ENCODE measurements at places on chromosomes 13 and 19.

DNA sequence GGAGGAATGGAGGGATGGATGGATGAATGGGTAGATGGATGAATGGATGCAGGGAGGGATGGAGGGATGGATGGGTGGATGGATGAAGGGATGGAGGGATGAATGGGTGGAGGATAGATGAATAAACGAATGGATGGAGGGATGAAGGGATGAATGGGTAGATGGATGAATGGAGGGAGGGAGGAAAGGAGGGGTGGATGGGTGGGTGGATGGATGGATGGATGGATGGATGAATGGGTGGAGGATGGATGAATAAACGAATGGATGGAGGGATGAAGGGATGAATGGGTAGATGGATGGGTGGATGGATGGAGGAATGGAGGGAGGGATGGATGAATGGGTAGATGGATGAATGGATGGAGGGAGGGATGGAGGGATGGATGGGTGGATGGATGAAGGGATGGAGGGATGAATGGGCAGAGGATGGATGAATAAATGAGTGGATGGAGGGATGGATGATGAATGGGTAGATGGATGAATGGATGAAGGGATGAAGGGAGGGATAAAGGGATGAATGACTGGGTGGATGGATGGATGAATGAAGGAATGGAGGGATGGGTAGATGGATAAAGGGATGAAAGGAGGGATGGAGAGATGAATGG lies 33.0 kb upstream of the TPM4 start:
- no peak for DNase-seq

GRCh38 chr19:18928018-18928805 lies 8.7 kb downstream of the DDX49 start:
- no peak for DNase-seq

DNA sequence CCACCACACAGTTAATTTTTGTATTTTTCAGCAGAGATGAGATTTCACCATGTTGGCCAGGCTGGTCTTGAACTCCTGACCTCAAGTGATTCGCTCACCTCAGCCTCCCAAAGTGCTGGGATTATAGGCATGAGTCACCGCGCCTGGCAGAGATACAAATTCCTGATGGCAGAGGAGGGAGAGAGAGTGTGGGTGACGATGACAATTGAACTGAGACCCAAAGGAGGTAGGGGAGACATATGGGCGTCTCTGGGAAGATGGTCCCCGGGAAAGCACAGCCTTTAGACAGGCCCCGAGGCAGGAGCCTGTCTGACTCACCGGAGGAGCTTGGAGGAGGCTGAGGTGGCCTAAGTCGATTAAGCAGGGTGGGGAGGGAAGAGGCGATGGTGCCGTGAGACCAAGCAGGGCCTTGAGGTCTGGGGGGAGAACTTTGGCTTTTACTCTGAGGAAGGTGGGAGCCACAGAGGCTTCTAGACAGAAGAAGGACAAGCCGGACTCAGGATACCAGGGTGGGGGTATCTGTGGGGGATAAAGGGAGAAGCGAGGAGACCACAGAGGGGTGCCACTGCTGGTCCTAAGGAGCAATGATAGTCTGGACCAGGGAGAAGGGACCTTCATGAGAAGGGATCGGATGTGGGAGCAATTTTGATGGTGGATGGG lies 38.2 kb downstream of the ARRDC2 start:
- peak; percentile 55 for DNase-seq

- peak; percentile 98 for DNase-seq
These were observed 63.1 kb downstream of the SERP2 start for GRCh38 chr13:44436589-44437337.

DNA sequence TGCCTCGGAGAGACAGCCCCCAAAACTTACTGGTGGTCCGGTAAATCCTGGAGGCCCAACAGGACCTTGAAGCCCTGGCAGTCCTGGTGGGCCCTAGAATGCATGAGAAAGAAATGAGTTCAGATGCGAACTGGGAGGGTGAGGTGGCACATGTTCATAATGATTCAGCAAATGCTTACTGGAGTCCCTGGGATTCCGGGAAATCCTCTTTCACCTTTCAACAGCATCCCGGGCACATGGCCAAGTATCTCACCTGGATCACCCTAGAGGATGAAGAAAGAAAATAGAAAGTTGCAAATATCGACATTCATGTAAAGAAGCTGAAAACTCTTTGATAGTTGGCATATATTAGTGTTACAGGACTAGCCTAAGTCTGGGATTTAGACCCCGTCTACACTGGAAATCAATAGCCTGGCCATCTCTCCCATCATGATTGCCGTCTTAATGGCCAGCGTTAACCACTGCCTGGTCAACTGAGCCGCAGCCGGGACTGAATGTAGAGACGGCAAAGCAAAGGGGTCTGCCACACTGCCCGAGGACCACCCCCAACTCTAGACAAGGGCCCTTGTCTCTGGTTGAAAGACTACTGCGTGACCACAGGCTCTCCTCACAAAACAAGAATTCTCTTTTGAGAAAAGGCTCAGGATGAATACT lies 96.9 kb downstream of the COL4A1 start:
- DNase-seq: no peak

GRCh38 chr13:96089749-96090239 lies at the start of gene HS6ST3:
HS6ST3 (plus strand) TSS chr13:96090107.
- DNase-seq: peak; percentile 59

DNA sequence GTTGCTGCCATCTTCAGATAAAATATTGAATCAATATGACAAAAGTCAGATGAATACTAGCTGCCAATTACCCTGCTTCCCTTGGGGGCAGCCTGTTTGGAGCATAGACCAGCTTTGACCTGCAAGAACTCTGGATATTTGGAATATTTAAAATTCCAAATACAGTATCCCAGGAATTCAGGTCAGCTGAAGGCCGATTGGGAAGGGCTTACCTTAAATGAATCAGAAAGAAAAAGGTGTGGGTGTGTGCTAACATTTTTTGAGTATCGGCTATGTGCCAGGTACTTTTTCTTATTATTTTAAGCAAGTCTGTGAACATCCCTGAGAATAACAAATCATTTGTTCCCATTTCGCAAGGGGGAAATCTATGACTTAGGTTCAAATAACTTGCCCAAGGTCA lies 1.8 kb upstream of the RUBCNL start:
- no peak for DNase-seq

GRCh38 chr13:106594980-106595379 lies 27.0 kb upstream of the ARGLU1 start:
- DNase-seq: no peak

DNA sequence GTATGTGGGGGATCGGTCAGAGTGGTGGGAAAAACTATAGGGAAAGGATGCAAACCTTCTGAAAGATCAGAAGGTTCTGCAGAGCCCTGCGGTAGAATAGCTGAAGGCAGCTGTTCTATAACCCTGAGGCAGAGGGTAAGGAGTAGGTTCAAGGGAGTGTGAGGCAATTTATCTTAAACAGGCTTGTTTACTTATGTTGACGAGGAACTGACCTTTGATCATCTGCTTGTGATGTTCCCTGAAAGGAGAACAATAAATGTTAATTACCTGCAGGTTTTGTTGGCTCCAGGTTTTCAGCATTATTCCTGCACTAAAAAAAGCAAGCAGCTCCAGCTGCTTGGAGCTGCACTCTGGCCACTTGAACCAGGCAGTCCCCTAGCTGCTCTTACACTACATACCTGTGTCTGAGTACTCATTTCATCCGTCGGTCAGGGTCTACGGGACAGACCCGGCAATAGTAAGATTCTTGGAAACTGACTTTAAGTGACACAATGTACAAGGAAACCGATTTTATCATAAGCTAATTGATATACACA lies 202.1 kb downstream of the TBC1D4 start:
- DNase-seq: no peak

- no peak for DNase-seq
These were observed 12.2 kb upstream of the CDC16 start for GRCh38 chr13:114222461-114222968.

GRCh38 chr13:111877906-111878305 lies 189.0 kb upstream of the SOX1 start:
- no peak for DNase-seq

- peak; percentile 78 for DNase-seq
These were observed 104.7 kb downstream of the RGCC start for GRCh38 chr13:41562083-41562482.

- DNase-seq: no peak
These were observed 75.8 kb upstream of the FRY start for GRCh38 chr13:31955741-31956140.

GRCh38 chr13:29924482-29925350 lies 74.3 kb upstream of the UBL3 start:
- DNase-seq: no peak

DNA sequence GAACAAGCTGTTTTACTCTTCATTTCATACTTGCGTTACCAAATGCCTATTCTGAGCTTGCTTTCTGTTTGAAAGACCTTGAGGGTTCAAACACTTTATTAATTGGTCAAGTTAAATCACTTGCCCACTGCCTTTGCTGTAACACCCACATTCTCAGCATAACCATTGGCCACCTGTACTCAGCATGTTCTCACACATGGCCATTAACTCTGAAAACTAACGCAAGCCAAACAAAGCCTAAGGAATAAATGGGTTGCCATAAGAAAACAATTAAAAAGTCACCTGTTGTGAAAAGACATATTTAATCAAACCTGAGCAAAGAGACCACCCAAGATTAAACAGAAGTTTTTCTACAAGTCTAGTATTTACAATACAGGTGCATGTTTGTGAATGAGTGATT lies 517.2 kb upstream of the SPRY2 start:
- DNase-seq: no peak

DNA sequence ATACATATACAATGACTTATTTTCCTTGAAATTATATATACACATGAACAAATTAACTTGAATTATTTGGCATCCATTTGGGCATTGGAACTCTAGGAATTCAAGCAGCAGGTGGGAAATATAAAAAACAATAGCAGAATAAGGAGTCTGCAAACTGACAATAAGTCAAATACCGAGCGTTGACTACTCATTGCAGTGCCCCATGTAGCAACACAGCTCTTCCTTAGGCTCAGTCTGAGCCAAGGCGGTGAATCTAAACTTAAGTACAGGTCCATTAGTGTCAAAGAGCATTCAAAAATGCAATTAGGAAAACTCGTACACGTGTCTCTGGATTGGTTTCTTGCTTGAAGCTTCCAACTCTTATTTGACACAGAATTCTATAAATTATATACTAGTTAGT lies 462.5 kb upstream of the KLF12 start:
- DNase-seq: no peak

DNA sequence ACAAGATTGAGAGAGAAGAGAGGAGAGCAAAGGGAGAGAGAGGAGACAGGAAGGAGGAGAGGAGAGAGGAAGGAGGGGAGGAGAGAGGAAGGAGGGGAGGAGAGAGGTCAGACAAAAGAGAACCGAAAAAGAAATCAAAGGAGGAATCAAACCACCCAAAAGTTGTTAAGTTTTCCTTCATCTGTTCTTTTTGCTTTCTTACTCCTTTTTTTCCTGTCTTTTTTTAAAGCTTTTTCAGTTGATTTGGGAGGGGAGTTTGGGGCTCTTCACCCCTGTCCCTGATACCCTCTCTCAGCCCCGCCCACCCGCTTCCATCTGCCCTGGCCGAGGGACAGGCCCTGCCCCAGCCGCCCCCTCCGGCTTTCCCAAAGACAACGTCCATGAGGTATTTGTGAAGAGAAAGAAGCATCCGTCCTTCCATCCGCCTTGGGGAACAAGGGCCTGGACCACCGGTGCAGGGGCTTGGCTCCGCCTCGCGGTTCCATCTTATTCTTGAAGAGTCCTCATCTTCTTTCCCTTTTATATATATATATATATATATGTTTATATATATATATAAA lies 13.3 kb downstream of the ZNF574 start:
- no peak for DNase-seq

GRCh38 chr19:46753420-46754155 lies 7.3 kb upstream of the STRN4 start:
- peak; percentile 54 for DNase-seq

GRCh38 chr19:7346488-7346971 lies 2.2 kb upstream of the ARHGEF18 start:
- DNase-seq: no peak

DNA sequence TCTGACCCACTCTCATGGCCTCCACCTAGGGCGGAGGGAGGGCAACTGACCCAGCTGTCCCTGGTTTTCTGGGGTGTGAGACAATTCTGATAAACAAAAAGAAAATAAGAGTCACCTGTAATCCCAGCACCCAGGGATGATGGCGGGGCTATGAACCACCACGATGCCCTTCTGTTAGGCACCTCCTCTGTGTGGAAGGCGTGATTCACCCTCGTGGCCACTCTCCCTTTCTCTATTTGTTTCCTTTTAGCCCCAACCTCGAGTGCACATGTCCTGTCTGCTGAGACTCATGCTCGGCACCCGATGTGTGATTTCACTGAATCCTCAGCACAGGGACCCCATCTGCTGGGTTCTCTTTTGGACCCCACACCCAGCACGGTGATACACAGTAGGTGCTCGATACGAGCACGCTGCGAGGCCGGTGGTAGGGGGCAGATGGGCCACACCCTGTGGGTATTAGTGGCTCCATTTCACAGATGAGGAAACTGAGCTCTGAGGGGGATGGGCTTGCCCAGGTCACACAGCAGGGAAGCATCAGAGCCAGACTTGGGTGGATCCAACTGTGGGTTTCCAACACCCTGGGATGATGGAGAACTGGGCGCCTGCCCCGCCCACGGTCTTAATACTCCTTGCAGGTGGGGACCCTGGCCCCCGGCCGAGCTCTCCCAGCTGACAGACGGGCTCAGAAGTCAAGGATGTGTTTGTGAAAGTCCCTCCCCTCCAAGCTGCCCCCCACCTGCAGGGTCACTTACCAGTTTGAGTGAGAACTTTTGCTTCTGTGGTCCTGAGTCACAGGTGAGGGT lies 24.9 kb downstream of the VRK3 start:
- no peak for DNase-seq

- DNase-seq: no peak
These were observed 2380.9 kb downstream of the PCDH9 start for GRCh38 chr13:64849196-64849595.

GRCh38 chr19:46624958-46625661 lies at the start of gene PTGIR:
PTGIR (minus strand) TSS chr19:46625089; CDS start chr19:46624225, 864 bp downstream.
- DNase-seq: peak; percentile 74

DNA sequence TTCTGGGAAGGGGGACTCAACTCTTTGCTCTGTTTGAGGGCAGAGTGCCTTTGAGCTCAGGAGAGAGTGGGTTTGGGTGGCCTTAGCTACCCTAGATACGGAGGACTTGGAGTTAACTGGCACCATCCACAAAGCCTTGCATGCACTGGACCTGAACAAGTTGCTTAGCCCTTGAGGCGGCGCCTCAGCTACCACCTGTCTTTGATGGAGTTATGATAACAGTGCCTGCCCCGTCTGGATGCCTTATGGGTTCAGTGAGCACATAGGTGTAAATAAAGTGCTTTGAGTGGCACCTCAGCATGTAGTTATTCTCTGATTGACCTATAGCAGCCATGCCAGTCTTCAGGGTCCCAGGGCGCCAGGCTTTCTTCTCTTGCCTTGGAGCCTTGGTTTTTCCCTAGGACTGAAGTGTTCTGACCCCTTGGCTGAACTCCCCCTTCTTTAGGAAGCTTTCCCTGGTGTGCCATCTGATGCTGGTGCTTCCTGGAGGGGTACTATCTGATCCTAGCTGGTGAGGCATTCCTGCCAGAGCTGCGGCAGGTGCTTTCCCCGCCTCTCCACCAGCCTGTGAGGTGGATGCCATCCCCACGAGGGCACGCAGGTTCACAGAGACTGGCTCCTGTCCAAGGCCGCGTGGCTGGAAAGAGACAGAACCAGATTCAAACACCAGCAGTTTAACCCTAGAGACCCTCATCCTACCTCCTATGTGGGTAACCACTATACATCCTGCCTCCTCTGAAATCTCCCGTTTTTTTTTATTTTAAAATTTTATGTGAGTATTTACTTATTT lies 5.8 kb downstream of the BCKDHA start:
- no peak for DNase-seq

- DNase-seq: no peak
These were observed 44.7 kb downstream of the DHRS12 start for GRCh38 chr13:51759240-51759639.

GRCh38 chr13:40254394-40254793 lies 412.0 kb downstream of the FOXO1 start:
- no peak for DNase-seq

- no peak for DNase-seq
These were observed 6.9 kb upstream of the FBXL3 start for GRCh38 chr13:77033717-77034302.

All from adrenal gland (tissue), 19 donors.